ENCODE measurements at places on chromosomes 4 and X. TPM values are rescaled to one million over a fixed set of nuclear protein-coding genes. Genes with fewer than 3 reads are reported as not detected.

DNA sequence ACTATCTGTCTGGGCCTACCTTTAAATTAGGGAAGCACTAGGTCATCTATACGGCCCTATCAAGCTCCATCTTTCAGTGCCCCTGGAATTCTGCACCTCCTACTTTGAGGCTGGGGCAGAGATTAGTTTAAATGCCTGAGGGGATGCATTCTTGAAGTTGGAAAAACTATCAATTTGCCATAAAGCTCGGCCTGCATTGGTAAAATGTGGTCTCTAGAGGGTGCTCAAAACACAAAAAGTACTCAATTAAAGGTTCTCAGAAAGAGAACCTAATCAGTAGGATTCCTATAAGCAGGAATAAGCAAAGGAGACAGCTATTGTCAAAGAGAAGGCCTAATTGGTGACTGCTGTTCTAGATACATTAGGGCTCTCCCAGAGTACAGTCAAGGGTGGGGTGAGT is 111.7 kb downstream of the AMER1 start:
- DNase-seq, result no peak

Gene IL3RA
- total RNA-seq, result 6.9 TPM

DNA sequence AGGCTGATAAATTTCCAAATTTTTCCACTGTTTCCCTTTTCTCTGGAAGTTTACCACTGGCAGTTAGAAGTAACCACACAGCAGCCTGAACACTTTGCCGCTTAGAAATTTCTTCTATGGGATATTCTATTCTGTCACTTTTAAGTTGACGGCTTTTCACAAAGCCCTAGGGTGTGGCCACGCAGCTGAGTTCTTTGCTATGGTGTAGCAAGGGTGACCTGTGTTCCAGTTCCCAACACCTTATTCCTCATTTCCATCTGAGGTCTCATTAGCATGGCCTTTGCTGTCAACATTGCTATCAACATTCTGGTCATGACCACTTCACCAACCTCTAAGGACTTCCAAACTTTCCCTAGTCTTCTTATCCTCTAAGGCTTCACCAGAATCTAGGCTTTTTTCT is 45.4 kb upstream of the NFKB1 start:
- no peak for DNase-seq

DNA sequence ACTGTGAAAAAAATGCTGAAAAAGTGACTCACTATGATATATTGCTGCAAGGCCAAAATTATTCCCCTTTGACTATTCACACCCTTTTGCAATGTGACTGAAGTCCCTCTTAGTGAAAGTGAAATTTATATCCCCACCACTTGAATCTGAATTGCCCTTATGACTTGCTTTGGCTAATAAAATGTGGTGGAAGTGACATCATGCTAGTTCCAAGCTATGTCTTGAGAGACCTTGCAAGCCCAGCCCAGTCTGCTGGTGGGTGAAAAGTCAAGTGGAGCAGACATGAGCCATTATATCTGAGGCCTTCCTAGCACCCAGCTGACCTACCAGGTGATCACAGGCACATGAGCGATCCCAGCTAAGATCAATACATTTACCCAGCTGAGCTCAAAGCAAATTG is 94.7 kb downstream of the LINC00632 start:
- no peak for DNase-seq

Gene LRCH2
- 1.0 TPM for total RNA-seq

DNA sequence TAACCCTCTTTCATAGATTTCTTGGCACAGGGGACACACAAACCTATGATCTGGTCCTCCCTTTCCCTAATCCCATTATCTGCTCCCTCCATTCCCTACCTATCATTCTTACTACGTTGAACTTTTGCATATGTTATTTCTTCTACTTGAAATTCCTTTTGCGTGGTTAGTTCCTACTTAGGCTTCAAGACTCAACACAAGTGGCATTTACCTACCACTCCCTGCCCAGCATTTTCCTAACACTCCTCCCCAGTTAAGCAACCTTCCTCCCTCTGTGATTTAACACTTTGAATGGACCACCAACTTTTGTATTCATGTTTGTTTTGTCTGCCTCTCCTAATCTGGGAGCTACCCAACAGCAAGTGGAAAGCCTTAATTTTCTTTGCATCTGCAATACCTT is 1113.7 kb downstream of the STIM2 start:
- DNase-seq, result no peak

DNA sequence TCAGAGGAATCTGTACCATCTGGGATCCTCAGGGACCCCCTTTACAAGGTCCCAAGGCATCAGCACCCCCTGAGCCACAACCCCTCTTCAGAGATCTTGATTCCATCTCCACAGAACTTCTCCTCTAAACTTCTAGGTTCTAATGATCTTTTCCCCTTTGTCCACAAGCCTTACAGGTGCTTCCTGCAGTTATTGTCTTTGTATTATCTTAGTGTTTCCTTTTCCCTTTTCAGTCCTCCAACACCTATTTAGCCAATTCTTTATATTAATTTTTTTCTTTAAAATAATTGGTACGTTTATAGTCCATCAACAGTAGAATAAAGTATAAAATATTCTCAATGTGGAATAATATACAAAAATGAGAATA is 35.2 kb upstream of the FAM241A start:
- DNase-seq, result no peak

Gene WNK3
- 0.88 TPM for total RNA-seq

Gene HERC5
- total RNA-seq, result 2.6 TPM

Gene AWAT2
- not detected for total RNA-seq

- no peak for DNase-seq
Observed at GRCh38 chr4:125331116-125331515, 16.4 kb downstream of the FAT4 start.

GRCh38 chrX:30893206-30893605 is 4.2 kb upstream of the TAB3 start:
- DNase-seq, result no peak

- no peak for DNase-seq
Observed at GRCh38 chr4:54189140-54189539, 40.0 kb upstream of the PDGFRA start.

Gene RPS6KA3
- 33.6 TPM for total RNA-seq

- DNase-seq, result no peak
Observed at GRCh38 chr4:78155616-78156105, 98.5 kb downstream of the FRAS1 start.

DNA sequence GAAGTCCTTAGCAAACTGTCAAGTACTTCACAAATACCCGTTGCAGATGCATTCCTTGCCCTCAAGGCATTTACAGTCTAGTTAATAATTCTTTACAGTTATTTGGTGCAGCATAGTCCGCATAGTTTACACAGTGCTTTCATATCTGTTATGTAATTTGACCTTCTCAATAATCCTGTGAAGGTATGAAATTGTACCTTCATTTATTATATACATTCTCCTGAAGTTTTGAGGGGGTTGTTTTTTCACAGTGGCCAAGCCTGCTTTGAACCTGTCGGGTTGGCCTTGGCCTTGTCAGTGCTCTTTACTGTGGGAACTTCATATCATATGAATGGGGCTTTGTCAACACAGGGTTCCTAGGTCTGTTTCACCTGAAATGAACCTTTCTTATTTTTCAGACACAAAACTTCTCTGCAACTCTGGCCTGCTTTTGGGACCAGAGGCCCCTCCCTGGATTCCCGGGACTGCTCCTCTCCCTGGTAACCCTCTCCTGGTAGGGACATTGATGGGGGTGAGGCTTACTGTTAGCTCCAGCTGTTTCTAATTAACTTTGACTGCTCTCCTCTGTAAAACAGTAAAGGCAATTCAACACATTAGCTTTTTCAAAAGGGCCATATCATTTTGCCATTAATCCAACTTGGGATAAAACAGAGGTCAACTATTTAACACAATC is 9.1 kb downstream of the IGFBP7 start:
- no peak for DNase-seq

Gene NEIL3
- total RNA-seq, result 0.11 TPM

Gene S100P
- not detected for total RNA-seq

DNA sequence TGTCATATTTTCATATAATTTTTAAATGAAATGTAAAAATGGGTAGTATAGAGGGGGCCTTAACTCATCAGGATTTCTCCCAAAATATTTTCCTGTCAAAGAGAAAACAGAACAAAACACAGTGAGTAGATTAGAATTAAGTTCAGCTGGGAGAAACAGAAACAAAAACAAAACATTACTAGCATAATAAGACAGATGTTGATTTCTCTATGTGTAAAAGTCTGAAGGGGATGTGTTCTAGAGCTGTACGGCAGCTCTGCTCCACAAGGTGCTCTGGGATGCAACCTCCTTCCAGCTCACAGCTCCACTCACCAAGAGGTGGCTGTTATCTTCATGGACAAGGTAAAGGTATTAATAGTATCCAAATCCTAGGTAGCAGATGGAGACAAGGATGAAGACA is 72.8 kb downstream of the ARHGEF38 start:
- no peak for DNase-seq

Gene HSPA4L
- total RNA-seq, result 16.1 TPM

GRCh38 chr4:175419236-175419718 is 392.8 kb downstream of the GPM6A start:
- DNase-seq, result no peak

DNA sequence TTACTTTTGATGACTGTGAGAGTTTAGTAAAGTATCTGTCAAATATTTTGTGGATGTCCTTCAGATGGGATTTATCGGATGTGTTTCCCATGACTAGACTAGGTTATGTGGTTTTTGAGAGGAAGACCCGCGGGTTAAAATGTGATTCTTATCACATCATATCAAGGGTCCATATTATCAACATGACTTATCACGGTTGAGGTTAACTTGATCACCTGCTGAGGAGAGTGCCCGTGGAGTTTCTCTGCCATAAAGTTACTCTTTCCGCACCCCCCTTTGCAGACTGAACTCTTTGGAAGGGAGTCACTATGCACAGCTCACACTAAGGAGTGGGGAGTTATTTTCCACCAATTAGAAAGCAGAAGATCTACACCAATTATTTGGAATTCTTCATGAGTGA is 38.7 kb downstream of the GLRB start:
- DNase-seq, result no peak

DNA sequence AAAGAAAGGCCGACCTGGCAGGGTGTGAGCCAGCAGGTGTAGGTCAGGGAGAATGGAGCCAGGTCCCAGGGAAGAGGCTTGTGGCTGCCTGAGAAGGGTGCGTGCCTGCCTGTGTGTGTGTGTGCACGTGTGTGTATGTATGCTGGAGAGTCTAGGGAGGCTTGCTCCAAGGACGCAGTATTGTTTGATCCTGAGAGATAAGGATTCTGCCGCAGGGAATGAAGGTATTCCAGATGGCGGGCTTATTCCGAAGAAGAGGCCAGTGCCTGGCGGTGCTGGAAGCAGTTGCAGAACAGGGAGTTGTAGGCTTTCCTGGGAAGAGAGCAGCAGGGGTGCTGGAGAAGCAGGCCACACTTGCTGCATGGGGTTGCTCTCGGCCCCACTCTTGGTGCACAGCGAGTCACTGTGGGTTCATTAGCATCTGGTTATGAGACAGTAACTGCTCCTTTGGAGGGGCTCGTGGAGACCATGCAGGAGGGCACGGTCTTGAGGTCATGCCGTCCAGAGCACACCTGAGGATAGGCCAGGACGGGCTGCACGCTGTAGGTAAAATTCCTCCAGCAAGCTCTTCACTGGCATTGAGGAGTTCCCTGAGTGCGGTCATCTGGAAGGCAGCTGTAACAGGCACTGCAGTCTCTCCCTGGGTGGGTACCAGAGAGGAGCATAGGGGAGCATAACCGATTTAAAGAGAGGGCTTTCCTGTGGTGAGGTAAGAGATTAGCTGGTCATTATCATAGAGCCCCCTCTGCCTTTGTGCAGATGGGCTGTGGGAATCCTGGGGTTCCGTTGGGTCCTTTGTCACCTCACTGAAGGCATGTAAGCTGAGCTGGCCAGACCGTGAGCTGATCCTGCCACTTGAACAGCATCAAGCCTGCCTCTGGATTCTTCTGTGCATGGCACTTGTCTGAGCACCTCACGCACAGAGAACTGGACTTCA is 29.9 kb upstream of the MSANTD1 start:
- no peak for DNase-seq

GRCh38 chr4:127250577-127250976 is 382.2 kb upstream of the INTU start:
- no peak for DNase-seq

GRCh38 chr4:139872274-139872673 is 206.7 kb downstream of the MGST2 start:
- DNase-seq, result no peak

Gene CACNA1F
- 0.08 TPM for total RNA-seq

DNA sequence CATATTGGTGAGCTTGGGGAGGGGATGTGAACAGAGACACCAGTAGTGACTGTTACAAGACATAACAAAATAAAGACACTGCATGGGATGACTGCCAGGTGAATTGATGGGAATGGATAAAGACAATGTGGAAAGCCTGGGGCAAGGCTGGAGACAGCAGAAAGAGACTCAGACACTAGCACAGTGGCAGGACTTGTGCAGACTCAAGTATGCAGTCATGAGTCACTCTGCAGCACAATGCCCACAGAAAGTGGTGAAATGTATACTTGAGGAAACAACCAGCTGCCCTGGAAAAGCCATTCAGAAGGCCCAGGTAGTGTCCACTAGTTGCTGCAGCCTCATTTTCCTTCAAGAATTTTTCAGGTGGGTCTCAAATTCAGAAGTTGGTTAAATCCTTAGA is 452.3 kb downstream of the MID1IP1 start:
- DNase-seq, result no peak
